ENCODE measurements at places on chromosomes 2 and 18.

GRCh38 chr18:11998193-11998592 is 16.9 kb downstream of the IMPA2 start:
- DNase-seq = no peak

GRCh38 chr2:171436307-171436706 is 2.3 kb downstream of the DCAF17 start:
- DNase-seq = no peak

GRCh38 chr2:107622741-107623310 is 203.9 kb upstream of the RGPD4 start:
- DNase-seq = no peak

DNA sequence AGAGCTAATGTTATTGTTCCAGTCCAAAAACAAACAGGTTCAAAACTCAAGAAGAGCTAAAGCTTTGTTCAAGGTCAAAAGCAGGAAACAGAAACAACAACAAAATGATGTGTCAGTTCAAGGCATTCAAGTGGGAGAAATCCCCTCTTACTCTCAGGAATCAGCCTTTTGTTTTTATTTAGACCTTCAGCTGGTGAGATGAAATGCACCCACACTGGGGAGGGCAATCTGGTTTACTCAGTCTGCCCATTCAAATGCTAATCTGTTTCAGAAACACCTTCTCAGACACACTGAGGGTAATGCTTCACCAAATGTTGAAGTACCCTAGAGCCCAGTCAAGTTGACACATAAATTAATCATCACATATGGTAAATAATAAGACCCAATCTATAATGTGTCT is 150.6 kb downstream of the TMX3 start:
- no peak for DNase-seq

GRCh38 chr2:216404010-216404618 is 8.2 kb upstream of the SMARCAL1 start:
- DNase-seq = peak; percentile 43

- DNase-seq = peak; percentile 75
Observed at GRCh38 chr2:106542746-106543359, 55.7 kb downstream of the CD8B2 start.

- no peak for DNase-seq
Observed at GRCh38 chr2:85996591-85996990, 107.8 kb upstream of the ST3GAL5 start.

DNA sequence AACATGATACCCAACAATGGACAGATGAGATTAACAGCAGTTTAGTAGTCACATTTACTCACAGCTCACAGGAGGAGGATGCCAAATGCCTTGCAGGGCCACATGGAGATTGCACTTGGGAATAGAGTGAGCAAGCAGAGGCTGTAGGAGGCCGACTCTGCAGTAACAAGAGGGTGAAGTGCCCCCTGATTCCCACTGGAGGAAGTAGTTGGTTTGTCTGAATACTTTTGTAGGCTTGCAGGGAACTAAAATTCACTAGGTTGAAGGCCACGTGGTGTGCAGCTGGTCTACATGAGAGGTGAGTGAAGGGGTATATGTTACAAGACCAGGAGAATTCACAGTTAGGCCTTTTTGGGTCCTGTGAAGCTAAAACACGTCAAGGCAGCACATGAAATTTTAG is 419.3 kb upstream of the TNP1 start:
- DNase-seq = no peak
